WTC11 (cell line): ENCODE measurements at places on chromosomes 1 and 21. TPM values are rescaled to one million over a fixed set of nuclear protein-coding genes. Genes with fewer than 3 reads are reported as not detected.

DNA sequence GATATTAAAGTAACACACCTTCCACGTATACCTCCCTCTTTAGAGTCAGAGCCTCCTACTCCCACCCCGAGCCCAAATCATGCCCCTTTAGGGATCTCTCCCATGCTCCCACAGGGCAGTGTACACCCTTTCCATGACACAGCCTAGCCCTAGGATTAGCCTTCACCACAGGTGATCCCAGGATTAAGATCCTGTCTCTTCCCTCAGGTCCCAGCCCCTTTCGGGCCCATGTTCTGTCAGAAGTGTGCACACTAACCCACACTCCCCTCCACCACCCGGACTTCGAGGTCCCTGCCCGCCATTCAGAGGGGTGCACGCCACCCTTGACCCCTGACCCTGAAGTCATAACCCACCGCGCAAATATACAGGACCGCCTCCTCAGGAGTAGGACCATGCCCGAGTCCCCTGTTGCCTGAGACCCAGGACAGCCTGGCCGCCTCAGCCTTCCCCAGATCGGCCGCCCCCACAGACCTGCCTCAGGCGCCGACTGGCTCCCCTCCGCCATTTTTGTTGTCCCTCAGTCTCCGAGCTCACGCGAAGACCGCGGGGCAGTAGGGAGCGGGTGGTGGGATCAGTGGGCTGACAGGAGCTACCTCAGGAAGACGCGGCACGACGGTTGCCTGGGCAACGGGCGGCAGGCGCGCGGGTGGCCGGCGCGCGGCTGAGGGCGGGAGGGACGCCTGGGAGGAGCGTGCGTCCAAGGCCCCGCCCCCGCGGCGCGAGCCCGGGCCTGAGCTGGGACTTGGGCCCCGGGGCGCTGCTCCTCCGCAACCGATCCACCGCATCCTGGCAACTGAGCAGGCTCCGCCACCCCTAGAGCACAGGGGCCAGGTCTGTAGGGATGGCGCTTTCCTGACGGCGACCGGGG lies at the start of gene AGBL4:
Gene AGBL4, minus strand, starts transcription at position 663 of the 868 bp plus-strand sequence.
- peak; percentile 82 for DNase-seq

DNA sequence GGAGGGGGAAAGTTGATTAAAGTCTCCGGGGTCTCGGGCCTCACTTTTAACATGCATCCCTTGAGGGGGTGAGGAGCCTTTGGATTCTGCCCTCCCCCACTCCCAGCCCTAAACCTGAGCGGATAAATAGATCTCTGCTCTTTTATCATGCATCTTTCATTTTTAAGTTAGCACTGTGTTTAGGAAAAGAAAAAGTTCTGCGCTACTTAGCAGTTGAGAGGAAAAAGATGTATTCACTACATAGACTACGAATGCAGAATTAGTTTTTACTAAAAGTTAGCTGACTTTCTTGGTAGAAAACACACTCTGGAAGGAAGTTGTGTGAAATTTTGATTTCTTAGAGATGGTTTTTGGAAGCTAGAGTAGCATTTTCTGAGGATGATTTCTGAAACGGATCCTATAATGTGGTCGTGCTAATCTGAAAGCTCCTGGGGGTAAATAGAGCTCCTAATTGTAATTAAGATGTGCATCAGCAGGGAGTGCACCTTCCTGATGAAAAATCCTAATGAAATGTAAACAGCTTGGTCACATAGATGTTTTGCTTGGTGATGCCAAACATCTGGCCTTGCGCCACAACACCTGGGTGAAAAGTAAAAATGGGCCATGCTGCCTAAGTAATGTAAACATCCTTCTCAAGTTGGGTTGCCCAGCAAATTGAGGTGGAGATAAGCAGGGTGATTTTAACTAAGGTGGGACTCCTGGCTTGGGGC lies 1.8 kb downstream of the ROR1 start:
- no peak for DNase-seq

Gene MGST3
- 120 to 137 TPM (median 124 TPM) in 3 replicates for total RNA-seq

GRCh38 chr1:160755911-160756848 lies 17.1 kb downstream of the SLAMF7 start:
- no peak for DNase-seq

DNA sequence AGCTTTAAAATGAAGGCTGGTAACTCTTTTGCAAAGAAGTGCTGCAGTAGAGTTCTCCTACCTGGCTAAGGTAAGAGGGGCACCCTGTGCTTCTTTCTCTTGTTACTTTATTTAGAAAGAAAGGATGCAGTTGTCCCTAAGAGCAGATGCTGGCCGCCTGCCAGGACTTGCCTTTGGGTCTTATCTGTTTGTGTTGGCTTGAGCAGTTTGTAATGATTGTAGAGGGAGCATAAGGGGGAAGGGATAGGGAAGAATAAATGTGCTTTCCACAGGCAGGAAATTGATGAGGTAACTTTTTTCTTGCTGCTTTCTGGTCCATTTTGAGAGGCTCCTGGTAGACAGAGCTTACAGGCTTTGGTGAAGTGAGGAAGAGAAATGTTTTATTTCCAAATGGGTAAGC lies 229.6 kb downstream of the HHAT start:
- no peak for DNase-seq

Gene OBSCN
- 38.8 to 47.7 TPM (median 47.5 TPM) in 3 replicates for total RNA-seq

GRCh38 chr1:224786533-224787250 lies 142.8 kb upstream of the DNAH14 start:
- no peak for DNase-seq

Gene OR2L13
- total RNA-seq: not detected in 3 replicates

GRCh38 chr21:28066076-28066475 lies 926.6 kb downstream of the LTN1 start:
- no peak for DNase-seq

DNA sequence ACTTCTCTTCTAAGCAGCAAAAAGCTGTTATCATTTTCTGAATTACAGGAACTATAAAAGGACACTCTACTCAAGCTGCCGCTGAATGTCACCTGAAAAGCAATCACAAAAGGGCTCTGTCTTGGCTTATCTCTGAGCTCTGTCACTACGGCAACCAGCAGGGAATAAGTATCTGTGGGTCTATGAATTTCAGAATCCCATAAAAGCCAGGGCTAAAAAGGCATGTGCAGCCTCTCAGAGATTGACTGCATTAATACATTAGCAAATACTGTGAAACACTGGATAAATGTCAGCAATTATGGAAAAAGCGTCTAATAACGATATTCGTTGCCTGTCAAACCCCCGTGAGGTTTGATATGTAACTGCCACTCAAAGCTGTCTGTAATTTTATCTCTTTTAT lies 210.2 kb upstream of the DMRTA2 start:
- DNase-seq: no peak

GRCh38 chr1:181353526-181353925 lies 129.8 kb upstream of the CACNA1E start:
- no peak for DNase-seq

Gene PCP4L1
- 0.92 to 1.2 TPM (median 1.1 TPM) in 3 replicates for total RNA-seq

DNA sequence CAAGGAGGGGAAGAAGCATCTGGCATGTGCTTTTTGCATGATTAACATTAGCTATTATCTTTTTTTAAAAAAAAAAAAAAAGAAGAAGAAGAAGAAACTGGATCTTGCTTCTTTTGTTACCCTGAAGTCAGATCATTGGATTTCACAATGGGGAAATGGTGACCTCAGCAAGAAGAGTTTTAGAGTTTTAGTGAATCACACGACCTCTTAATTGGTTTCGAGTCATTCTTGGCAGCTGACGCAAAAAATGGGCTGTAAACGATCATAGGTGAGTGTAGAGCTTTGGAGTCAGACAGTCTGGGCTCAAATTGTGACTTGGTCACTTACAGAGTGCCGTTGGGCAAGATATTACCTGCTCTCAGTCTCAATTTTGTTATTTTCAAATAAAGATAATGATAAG lies 33.3 kb upstream of the PGBD5 start:
- DNase-seq: no peak

- no peak for DNase-seq
Measured at GRCh38 chr21:42200906-42201614, 17.9 kb upstream of the ABCG1 start.

DNA sequence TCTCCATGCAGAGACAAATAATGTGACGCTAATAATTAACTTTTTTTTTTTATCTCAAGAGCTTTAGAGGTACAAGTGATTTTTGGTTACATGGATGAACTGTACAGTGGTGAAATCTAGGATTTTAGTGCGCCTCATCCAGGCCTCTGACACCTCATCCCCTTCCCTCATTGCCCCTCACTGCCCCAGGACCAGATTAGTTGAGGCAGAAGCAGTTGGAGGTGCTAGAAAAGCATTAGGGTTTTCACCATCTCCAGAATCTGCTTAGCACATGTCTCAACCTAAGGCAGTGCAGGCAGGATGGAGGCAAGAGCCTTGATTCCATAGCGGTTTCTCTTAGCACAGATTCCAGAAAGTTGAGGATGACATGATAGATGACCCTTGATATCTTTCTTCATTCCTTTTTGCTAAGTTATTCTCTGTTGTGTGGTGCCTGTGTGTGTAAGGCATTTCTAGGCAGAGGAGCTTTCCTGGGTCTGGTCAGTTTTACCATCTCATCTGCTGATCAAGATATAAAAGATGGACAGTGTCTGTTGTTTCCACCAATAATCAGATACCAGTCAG lies 16.3 kb upstream of the IL10 start:
- no peak for DNase-seq

GRCh38 chr1:165426745-165427144 lies 18.2 kb downstream of the RXRG start:
- DNase-seq: no peak

DNA sequence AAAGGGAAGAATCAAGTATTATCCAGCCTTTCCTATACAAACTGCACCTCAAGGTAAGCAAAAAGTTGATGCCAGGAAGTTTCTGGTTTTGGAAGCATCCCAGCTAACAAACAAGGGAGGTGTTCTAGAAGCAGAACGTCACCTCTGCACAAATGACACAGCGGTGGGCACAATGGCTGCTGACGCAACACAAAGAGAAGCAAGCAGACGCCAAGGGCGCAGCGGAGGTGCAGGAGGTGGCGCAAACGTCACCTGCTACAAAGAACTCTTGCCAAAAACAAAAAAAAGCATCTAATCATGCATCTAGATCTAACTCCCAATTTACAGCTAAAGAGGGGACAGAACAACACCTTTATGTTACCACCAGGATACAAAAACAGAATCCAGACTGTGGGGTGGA lies 88.5 kb downstream of the NPHP4 start:
- DNase-seq: no peak

Gene FNDC5
- 1.2 to 1.6 TPM (median 1.4 TPM) in 3 replicates for total RNA-seq

GRCh38 chr1:15953791-15954241 lies 22.1 kb downstream of the ZBTB17 start:
- no peak for DNase-seq

Gene TSSK3
- total RNA-seq: 1.2 to 2.9 TPM (median 1.7 TPM) in 3 replicates

DNA sequence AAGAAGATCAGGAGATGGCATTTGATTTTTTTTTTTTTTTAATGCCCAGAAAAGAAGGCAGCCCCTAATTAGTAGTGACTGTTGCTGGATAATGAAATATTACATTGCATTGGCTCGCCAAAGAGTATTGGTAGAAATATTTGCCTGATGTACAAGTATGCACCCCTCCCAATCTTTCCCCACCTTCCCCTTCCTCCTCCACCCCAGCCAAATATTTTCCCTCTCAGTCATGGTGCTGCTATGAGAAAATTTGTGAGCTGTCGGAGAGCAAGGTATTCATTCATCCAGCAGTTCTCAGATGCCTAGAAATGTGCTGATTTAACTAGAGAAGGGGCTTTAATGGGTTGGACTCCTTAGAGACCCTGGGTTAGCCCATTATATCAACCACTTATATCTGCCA lies 50.5 kb upstream of the IKBKE start:
- DNase-seq: no peak

GRCh38 chr1:3923378-3924185 lies 23.5 kb upstream of the C1orf174 start:
- no peak for DNase-seq

DNA sequence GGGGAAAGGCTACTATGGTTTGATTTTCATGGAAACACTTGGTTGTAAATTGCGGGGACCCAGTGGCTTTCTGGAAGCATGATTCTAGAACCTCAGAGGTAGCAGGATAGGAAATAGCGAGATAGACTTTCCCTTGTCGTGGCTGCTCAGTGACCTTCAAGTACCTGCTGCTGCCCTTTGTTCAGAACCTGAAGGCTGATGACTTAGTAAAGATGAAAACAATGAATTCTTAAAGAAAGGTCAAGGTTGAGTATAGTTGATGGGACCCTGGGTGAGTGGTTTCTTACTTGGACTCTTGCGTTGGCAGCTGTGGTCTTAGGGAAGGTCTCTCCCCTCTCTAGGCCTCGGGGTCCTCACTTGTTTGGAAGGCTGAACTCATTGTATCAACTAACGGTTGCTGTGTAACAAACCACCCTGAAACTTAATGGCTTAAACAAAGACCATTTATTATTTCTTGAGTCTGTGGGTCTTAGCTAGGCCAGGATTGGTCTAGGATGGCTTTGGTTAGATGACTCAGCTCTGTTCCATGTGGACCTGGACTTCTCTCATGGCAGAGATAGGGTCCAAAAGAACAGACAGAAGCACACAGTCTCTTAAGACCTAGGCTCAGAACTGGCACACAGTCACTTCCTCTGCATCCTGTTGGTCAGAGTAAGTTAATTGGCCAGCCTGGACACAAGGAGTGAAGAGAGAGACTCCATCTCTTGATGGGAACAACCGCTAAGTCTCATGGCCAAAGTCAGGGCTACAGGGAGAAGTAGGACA lies 89.2 kb upstream of the SELENON start:
- DNase-seq: no peak

DNA sequence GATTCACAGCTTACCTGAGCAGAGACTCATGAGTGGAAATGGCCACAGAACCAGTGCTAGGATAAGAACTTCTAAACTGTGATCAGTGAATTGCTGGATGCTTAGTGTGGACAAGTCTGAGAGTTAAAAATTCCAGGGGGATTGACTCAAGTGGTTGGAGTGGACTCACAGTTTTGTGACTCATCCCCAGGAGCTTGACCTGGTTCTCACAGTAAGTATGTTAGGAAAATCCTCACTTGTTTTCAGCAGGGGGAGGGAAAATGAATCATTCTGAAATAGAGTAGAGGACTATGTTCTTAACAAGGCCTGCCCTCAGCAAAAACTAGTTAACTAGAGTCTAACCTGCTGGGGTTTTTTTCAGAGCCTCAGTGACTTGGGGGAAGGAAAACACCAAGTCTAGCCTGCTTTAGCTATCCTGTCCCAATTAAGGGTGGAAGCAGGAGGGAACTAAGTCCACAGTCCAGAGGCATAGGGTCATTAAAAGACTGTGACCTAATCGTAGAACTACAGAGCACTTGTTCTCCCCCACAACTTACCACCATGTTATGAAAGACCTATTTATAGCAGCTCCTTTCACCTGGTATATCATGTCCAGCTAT lies 6.1 kb upstream of the CDC73 start:
- no peak for DNase-seq

GRCh38 chr1:185450060-185450788 lies 133.2 kb upstream of the IVNS1ABP start:
- DNase-seq: no peak

DNA sequence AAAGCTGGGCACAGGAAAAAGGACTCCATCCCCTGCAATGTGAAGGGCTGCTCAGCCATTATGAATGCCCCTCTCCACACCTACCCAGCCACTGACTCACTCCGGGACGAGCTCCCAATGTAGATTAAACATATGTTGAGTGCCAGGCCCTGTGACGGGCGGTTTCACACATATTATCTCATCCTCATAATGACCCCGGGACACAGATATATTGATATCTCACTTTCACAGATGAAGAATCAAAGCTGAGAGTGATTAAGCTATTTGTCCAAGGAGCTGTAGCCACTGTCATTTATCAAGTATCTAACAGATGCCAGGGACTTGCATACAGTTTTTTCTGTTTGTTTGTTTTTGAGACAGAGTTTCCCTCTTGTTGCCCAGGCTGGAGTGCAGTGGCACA lies 35.0 kb upstream of the SLC30A1 start:
- DNase-seq: no peak

Gene GCSAML
- total RNA-seq: not detected in 3 replicates

Gene KRTAP7-1
- total RNA-seq: not detected in 3 replicates

GRCh38 chr21:42232176-42232825 lies 13.4 kb downstream of the ABCG1 start:
- DNase-seq: no peak

Gene RHBG
- 1.7 to 2.3 TPM (median 1.9 TPM) in 3 replicates for total RNA-seq

Gene KCNJ9
- 0.09 to 0.14 TPM in 2 of 3 replicates, not detected in the other for total RNA-seq
